ENCODE measurements at places on chromosomes 2 and 18. TPM values are rescaled to one million over a fixed set of nuclear protein-coding genes. Genes with fewer than 3 reads are reported as not detected.

DNA sequence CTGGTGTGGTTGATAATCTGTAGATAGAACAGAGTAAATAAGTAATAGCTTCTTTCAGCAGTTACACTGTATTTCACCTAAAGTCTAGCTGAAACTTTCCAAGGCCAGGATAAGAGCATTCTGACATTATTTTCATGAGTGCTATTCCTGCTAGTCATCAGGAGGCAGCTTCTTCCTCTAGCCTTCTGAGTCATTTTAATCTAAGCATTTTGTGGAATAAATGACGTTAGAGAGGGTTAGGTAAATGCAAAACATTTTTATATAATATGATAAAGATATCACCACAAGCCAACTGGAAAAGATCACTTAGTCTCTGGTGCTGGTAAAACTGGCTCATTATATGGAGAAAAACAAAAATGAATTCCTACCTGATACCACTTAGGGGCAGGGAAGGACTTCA is 138.5 kb downstream of the MEP1B start:
- no peaks in the 10 kb centered on the region for H3K36me3 ChIP-seq
- no peak overlapping the region for H3K4me3 ChIP-seq
- no peaks in the 10 kb centered on the region for H3K27me3 ChIP-seq
- H3K27ac ChIP-seq = no peak overlapping the region

DNA sequence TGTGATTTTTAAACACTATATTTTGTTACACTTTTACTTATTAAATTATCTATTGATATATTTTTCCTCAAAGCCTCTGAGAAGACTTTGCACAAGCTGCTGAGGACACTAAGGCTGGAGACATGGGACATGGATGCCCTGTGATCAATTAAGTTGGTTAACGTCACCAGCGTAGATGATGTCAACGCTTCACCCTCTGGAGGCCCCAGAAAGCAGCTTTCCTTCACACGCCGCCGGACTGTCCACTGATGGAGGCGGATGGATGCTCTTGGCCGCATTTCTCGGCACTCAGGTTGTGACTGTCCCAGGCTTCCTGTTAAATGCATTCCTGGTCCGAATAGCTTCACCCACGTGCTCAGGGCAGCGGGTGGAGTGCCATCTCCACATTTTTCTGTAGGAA is 247.5 kb downstream of the VAPA start:
- H3K27ac ChIP-seq = no peak overlapping the region
- H3K27me3 ChIP-seq = no peaks in the 10 kb centered on the region
- no peaks in the 10 kb centered on the region for H3K4me1 ChIP-seq
- no peak for DNase-seq

- H3K4me3 ChIP-seq = no peak overlapping the region
- no peak overlapping the region for H3K27ac ChIP-seq
- no peaks in the 10 kb centered on the region for H3K27me3 ChIP-seq
- H3K4me1 ChIP-seq = peaks cover 8% of the 10 kb centered on the region
- peaks cover 8% of the 10 kb centered on the region for H3K36me3 ChIP-seq
Observed at GRCh38 chr2:66570471-66570870, 135.5 kb downstream of the MEIS1 start.

- peaks cover 9% of the 10 kb centered on the region for H3K36me3 ChIP-seq
- no peaks in the 10 kb centered on the region for H3K27me3 ChIP-seq
- DNase-seq = no peak
- no peak overlapping the region for H3K4me3 ChIP-seq
- H3K27ac ChIP-seq = no peak overlapping the region
Observed at GRCh38 chr2:25805987-25806386, 72.3 kb downstream of the ASXL2 start.

- H3K4me1 ChIP-seq = peaks cover 45% of the 10 kb centered on the region
- no peak overlapping the region for H3K4me3 ChIP-seq
- H3K27me3 ChIP-seq = no peaks in the 10 kb centered on the region
- H3K36me3 ChIP-seq = no peaks in the 10 kb centered on the region
Observed at GRCh38 chr2:127669056-127669455, 6.3 kb downstream of the LIMS2 start.

- no peaks in the 10 kb centered on the region for H3K27me3 ChIP-seq
- no peaks in the 10 kb centered on the region for H3K4me1 ChIP-seq
- no peak overlapping the region for H3K27ac ChIP-seq
- no peak overlapping the region for H3K4me3 ChIP-seq
- no peaks in the 10 kb centered on the region for H3K36me3 ChIP-seq
Observed at GRCh38 chr18:7770908-7771307, 203.8 kb downstream of the PTPRM start.

DNA sequence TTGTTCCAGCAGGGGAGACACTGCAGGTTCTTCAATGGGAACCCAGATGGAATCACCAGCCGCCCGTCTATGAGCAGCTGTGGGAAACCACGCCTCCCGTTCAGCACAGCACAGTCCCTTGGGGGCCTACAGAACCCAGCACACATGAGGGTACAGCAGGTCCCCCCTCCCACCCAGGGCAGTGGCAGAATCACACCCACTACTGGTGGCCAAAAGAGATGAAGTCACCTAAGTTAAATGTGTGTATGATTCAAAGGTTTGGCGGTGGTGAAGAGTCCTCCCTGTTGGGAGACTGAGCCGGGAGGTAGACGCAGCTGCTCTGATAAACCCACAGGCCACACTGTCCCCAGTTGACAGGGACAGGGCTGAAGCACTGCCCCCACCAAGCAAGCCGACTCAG is 44.3 kb downstream of the L3MBTL4 start:
- H3K27me3 ChIP-seq = no peaks in the 10 kb centered on the region
- no peak overlapping the region for H3K27ac ChIP-seq
- H3K4me3 ChIP-seq = no peak overlapping the region
- H3K36me3 ChIP-seq = no peaks in the 10 kb centered on the region
- no peaks in the 10 kb centered on the region for H3K4me1 ChIP-seq

DNA sequence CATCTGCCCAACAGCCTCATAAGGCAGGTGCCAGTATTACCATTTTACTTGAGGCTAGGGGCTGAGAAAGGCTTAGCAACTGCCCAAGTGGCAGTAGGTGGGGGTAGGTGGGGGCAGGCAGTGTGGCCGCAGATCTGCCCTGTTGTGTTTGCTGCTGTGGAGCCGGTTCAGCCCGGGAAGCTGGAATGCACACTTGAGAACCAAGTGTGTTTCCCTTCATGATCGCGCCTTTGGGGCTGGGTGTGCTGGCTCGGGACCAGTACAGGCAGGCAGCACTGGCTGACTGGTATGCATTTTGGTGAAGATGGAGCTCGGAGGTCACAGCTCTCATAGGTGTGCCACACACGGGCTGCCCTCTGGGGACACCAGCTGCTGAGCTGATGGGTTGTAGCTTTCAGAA is 85.1 kb downstream of the CABLES1 start:
- H3K27me3 ChIP-seq = no peaks in the 10 kb centered on the region
- H3K36me3 ChIP-seq = no peaks in the 10 kb centered on the region
- no peak overlapping the region for H3K4me3 ChIP-seq
- no peak for DNase-seq
- peaks cover 26% of the 10 kb centered on the region for H3K4me1 ChIP-seq

GRCh38 chr2:142915502-142915901 is 38.0 kb downstream of the KYNU start:
- no peaks in the 10 kb centered on the region for H3K36me3 ChIP-seq
- no peak for DNase-seq
- no peaks in the 10 kb centered on the region for H3K4me1 ChIP-seq

DNA sequence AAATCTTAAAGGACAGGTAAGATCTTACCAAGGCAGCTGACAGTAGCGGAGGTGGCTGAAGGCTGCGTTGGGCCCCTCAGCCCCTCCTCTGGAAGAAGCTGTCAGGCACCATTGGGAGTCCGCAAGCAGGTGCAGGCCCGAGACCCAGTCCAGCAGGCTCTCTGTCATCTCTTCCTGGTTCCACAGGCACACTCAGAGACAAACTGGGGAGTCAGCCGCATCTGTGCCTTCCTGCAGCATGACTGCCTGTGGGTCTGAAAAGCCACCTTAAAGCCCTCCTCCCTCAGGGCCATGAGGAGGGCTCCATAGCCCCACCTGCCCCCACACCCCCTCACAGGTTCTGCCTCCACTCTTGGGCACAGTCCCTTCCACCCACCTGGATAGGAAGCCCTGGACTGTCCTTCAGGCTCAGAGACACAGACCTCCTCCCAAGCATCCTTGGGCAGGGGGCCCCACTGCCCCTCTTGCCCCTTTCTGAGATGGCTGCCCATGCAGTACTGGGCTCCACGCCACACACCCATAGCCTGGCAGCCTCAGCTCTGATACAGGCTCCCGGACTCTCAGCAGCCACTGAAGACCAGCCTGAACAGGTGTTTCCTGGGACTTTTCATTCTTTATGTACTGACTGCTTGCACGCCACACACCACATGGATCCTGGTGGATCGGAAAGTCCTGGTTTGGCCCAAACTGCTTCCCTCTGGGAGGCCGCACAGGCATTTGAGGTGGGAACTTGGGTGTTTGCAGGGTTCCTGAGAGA is 239.8 kb downstream of the SEPTIN10 start:
- H3K27me3 ChIP-seq = no peaks in the 10 kb centered on the region
- H3K27ac ChIP-seq = no peak overlapping the region
- DNase-seq = no peak
- no peak overlapping the region for H3K4me3 ChIP-seq

DNA sequence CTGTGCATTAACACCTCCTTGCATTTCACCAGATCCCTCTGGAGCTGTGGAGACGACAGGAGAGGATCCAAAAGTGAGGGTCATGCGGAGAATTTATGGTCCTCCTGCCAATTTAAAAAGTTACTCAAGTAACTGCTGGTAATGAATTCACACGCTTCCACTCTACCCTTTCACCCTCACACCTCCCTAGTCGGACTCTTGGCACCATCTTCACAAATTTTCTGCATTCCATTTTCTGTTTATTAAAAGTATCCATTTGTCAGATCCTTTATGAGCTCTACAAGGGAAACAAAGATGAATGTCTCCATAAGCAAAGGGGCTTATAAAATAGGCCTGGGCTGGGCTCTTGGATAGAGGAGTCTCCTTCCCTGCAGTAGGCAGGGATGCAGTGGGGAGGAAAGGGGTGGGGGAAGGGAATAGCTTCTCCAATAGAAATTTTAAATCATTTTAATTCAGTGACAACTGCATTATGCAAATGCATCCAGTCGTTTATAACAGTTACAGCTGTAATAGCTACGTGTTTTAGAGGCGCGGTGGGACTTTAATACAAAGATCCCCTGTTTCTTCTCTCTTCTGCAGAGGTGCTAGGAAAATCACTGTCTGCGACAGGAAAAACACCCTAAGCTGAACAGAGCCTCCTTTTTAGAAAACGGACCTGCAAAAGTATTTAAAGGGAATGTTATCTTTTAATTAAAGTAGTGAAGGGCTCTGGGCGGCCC is 132.2 kb downstream of the EPHA4 start:
- DNase-seq = no peak
- H3K27me3 ChIP-seq = no peaks in the 10 kb centered on the region

- DNase-seq = no peak
- H3K4me3 ChIP-seq = no peak overlapping the region
- H3K36me3 ChIP-seq = no peaks in the 10 kb centered on the region
- H3K27me3 ChIP-seq = no peaks in the 10 kb centered on the region
Observed at GRCh38 chr2:230939691-230940470, 14.8 kb upstream of the GPR55 start.

CDH20 gene
- 0.54 TPM for total RNA-seq

NETO1 gene
- total RNA-seq = not detected

SPDYA gene
- 3.0 TPM for total RNA-seq

TPGS2 gene
- total RNA-seq = 150 TPM
